Stimulated activated CD8-positive, alpha-beta memory T cell treated with anti-CD3 and anti-CD28 coated beads, Interleukin-4, amount 100 ng/mL, for 1 hour (primary cell): ENCODE measurements at places on chromosomes 5 and 9.

DNA sequence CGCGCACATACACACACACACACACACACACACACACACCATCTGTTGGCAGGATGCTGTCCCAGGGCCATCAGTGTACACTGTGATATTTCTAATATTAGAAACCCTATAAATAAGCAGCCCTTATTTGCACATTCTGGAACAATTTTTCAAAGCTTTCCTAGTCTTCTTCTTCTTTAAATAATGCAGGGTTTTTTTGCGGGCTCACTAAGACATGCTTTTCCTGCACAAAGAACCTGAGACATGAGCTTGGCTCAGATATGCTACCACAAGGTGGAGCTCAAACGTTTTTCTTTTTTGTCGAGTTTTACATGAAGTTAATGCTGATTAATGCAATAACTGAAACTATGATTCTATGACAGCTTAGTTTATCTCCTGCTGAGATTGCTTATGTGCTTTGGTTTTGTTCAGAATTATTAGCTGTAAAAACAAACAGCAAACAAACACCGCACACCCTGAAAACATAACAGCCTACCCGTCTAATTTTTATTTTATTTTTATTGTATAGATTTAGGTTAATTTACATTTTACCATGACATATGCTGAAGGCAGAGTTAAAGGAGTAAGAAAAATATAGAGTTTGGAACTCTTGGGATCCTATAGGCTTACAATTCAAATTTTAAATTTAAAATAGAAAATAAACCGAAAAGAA is 95.8 kb downstream of the ALDH1A1 start:
- no peak for DNase-seq

- no peak for DNase-seq
Observed at GRCh38 chr9:116900543-116900942, 213.4 kb downstream of the TRIM32 start.

GRCh38 chr5:176792655-176793342 is 17.6 kb upstream of the UNC5A start:
- DNase-seq: no peak

DNA sequence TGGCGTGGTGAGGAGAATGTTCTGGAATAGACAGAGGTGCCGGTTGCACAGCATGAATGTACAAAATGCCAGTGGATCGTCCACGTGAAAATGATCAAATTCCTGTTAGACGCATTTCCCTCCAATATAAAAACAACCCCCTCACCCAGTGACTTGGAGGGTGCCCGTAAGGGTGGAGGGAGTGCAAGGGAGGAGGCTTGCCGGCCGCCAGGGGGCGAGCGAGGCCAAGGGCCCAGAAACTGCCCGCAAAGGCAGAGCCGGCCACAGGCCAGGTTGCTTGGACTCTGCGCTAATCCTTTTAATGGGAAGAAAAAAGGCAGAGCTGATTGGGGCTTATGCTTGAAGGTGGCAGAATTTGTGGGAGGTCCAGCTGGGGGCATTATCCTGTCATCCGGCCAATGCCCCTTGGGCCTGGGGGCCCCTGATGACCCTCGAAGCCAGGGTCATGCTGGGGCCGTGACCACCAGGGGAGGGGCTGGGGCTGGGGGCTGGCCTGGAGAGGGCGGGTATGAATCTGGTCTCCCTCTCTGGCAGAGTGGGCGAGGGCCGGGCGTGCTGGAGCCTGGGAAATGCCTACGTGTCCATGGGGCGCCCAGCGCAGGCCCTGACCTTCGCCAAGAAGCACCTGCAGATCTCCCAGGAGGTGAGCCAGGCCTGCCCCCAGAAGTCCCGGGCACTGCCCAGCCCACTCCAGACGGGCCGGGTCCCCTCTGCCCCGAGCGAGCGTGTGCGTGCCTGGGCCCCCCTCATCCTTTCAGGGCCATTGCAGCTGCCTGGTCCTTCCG is 12.0 kb downstream of the GPSM1 start:
- DNase-seq: no peak

- no peak for DNase-seq
Observed at GRCh38 chr5:117800261-117800660, 1188.1 kb downstream of the DTWD2 start.

DNA sequence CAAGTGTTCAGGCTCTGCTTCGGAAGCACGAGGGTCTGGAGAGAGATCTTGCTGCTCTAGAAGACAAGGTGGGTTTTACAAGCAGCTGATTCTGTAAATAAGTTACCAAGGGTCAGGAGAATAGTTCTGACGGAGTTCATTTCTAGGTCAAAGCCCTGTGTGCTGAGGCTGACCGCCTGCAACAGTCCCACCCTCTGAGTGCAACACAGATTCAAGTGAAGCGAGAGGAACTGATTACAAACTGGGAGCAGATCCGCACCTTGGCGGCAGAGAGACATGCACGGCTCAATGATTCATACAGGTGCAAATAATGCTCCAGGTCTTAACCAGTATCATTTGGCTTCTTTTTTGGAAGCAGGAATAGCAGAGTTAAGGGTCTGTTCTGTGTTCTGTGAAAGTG is 24.8 kb downstream of the SPTAN1 start:
- DNase-seq: no peak

GRCh38 chr5:68757006-68757405 is 336.8 kb upstream of the SLC30A5 start:
- DNase-seq: no peak

- DNase-seq: no peak
Observed at GRCh38 chr5:57549566-57549965, 67.0 kb upstream of the ACTBL2 start.

GRCh38 chr5:5306696-5307095 is 115.8 kb upstream of the ICE1 start:
- no peak for DNase-seq

GRCh38 chr5:93022796-93023447 is 558.1 kb downstream of the NR2F1-AS1 start:
- DNase-seq: no peak

DNA sequence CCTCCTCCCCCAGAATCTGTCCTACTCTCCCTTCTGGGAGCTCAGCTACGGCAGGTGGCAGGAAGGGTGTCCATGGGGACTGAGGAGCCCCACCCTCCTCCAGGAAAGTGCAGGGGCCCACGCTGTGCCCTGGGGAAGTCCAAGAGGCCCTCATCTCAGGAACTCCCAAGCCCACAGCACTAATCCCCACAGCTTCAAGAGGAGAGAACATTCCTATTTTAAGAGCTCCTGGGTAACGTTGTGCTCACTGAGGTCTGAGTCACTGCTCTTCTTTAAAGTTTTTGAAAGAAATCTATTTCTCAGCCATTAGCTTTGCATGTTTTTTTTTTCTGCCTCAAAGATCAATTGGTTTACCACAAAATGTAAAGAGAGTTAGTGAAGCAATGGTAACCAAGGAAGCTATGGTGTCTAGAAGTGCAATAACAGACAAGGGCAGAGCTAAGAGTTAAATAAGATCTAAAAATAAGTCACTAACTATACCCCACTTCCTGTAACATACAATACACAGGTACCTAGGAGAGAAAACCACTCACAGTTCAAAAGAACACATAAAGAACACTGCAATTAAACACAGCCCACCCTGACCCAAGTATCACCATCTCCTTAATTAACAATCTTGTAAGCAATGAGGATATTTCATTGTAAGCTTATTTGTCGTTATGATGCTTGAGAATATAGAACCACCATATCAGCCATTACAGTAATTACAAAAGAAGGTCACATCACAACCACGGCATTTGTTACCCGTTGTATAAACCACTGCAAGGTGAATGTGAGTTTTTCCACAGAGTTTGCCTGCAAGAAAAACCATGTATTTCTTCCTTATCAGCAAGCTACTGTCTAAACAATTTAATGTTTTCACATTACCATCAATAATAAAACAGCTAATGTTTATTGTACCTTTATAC is 382.3 kb upstream of the SLC30A5 start:
- no peak for DNase-seq
